ENCODE measurements at places on chromosomes 11 and 22.

- no peak for DNase-seq
These were observed 20.8 kb downstream of the TOB2 start for GRCh38 chr22:41425660-41426365.

GRCh38 chr11:40405614-40406013 is 1053.8 kb downstream of the LRRC4C start:
- H3K4me1 ChIP-seq, result no peaks in the 10 kb centered on the region
- H3K4me3 ChIP-seq, result no peak overlapping the region
- H3K27ac ChIP-seq, result no peak overlapping the region
- no peak for DNase-seq
- no peaks in the 10 kb centered on the region for H3K27me3 ChIP-seq
- H3K36me3 ChIP-seq, result no peaks in the 10 kb centered on the region

GRCh38 chr11:42773729-42774128 is 538.1 kb upstream of the API5 start:
- no peak for DNase-seq
- H3K27me3 ChIP-seq, result no peaks in the 10 kb centered on the region
- H3K4me3 ChIP-seq, result no peak overlapping the region
- H3K27ac ChIP-seq, result no peak overlapping the region

- H3K27ac ChIP-seq, result no peak overlapping the region
- no peaks in the 10 kb centered on the region for H3K4me1 ChIP-seq
- no peak overlapping the region for H3K4me3 ChIP-seq
- peaks cover 2% of the 10 kb centered on the region for H3K36me3 ChIP-seq
These were observed 149.6 kb downstream of the CWF19L2 start for GRCh38 chr11:107307991-107308390.

GRCh38 chr22:46515208-46516111 is 22.0 kb downstream of the CELSR1 start:
- no peak overlapping the region for H3K27ac ChIP-seq
- no peak for DNase-seq
- H3K4me1 ChIP-seq, result peaks cover 20% of the 10 kb centered on the region

DNA sequence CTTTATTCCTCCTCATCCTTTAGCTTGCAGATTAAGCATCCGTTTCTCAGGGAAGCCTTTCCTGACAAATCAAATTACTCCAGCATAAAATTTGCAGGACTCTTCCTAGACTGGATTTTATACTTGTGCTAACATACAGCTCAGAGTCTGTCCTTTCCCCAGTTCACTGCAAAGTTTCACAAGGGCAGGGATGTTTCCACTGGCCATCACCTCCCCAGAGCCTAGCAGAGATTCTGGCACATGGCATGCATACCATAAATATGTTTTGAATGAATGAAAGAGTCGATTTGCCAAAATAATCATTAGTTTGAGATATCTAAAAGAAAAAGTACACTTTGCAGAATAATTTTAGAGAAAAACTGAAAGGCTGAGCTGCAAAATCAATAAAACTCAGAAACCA is 10.6 kb downstream of the MSANTD4 start:
- DNase-seq, result no peak
- no peaks in the 10 kb centered on the region for H3K27me3 ChIP-seq
- no peaks in the 10 kb centered on the region for H3K4me1 ChIP-seq

All from trophoblast cell (in vitro differentiated cells and primary cell).